Activated CD4-positive, CD25-positive, alpha-beta regulatory T cell (primary cell): ENCODE measurements at places on chromosomes 2 and 18.

DNA sequence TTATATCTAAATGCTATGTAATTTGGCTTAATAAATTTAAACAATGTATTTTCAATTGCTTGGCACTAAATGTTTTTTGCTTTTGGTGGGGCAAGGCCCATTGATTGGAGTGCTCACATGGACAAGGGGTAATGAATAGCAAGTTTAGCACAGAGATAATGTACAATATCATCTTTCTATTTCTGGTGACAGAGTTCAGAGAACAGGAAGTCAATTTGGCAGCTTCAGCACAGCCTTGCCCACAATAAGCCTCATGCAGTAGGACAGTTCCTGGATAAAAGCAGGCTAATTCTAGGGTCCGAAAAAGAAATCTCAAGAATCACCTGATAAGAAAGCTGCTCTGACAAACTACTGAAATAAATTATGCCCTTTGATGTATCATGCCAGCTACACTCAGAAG is 443.9 kb upstream of the FSHR start:
- no peak for DNase-seq

DNA sequence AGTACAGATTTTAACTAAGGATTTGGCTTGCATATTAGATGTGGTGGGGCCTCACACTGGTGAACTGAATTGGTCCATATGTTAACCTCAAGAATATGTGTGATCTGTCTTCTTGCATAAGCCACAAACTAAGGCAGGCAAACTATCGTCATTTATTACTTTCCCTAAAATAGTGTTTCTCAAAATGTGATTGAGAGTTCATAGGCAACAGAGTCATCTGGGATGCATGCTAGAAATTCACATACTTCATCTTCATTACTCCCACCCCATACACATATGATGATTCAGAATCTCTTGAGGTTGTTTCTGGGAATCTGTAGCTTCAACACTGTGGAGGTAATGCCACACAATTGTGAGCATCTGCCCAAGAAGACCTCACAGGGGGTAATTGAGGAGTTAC is 822.8 kb upstream of the CDH2 start:
- no peak for DNase-seq

GRCh38 chr2:179071810-179072355 is 21.9 kb upstream of the CCDC141 start:
- DNase-seq, result no peak

DNA sequence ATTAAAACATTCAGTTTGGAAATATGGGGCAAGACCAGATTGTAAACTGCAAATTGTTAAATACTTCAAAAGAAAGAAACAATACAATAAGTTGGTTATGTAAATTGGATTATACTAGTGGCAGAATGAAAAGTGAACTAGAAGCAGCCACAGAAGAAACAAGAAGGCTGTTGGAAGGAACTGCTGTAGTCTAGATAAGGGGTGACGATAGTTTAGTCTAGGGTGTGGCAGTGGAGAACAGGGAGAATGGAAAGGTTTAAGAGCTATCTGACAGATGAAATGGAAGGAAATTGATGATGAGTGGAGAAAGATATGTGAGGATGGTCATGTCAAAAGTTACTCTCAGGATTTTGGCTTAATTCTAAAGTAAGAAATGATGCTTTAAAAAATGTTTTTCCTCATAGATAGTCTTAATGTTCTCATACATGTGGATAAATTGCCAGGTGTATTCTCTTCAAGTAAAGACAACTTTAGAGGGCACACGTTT is 179.7 kb downstream of the GPD2 start:
- DNase-seq, result no peak

- no peak for DNase-seq
These were observed 37.9 kb downstream of the SLC38A11 start for GRCh38 chr2:164917296-164917903.

- no peak for DNase-seq
These were observed 365.1 kb upstream of the NETO1 start for GRCh38 chr18:73232933-73233332.

DNA sequence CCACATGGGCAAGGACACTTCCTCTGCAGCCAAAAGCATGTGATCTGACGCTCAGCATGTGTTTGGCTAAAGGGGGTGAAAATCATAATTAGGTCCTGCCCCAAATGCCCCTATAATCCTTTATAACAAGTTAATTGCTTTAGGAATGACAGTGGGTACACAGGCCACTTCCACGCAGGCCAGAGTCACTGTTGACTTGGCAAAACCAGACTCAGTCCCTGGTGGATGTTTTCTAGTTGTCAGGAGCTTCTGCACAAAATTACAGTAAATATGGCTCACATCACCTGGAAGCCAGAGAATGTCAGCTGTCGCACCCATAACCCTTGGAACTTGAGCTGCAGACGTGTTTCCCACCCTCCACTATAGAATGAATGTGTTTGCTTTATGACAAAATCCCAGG is 13.3 kb upstream of the PXDN start:
- no peak for DNase-seq

DNA sequence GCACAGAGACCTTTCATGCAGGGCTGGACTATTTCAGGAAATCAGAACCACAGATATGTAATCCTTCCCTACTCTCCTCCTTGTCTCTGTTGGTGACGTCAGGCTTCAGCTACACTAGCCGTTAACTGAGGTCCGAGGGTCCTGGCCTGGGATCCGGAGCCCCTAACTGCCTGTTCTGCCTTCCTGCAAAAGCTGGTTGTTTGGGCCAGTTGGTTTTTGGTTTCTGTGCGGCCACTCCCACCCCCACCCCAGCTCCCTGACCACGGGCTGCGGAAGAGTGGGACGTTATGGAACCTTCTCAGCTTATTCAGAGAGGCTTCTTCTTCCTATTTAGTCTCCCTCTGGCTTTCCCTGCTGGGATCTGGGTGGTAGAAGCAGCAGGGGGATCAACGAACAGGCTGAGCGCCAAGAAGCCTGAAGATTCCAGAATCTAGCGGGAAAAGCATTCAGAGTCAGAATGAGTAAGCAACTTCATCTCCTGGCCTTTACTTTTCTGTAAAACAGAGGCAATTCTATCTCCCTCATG is 49.3 kb upstream of the ROCK2 start:
- no peak for DNase-seq

DNA sequence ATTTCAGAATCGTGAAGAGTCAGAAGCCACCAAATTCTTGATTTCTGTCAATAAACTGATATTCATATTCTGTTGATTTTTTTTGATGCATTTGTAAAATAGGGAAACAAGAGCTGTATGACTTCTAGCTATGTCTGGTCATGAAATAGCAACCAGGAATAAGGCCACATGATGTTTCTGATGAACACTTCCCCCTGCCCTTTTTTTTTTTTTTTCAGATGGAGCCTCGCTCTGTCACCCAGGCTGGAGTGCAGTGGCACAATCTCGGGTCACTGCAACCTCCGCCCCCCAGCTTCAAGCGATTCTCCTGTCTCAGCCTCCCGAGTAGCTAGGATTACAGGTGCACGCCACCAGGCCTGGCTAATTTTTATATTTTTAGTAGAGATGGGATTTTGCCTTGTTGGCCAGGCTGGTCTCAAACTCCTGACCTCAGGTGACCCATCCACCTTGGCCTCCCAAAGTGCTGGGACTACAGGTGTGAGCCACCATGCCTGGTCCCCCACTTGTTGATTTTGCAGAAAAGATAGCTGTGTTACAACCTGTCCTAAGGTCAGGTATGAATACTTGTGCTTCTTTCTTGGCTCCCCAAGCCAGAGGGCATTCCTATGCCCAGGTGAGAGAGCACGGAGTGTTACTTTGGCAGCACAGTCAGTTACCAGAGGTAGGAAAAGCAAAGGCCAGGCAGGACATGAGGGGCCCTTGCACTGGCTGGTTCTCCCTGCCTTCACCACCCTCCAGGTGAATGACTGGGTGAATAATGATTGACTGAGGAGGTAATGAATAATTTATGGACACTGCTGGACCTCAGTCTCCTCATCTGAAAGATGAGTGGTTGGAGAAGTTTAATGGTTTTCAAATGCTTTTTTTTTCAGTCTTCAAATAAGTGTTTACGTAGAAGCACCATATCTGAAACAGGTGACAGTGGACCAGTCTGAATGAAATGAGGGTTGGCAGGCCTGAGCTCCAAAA is 39.6 kb downstream of the PAX8 start:
- DNase-seq, result no peak

DNA sequence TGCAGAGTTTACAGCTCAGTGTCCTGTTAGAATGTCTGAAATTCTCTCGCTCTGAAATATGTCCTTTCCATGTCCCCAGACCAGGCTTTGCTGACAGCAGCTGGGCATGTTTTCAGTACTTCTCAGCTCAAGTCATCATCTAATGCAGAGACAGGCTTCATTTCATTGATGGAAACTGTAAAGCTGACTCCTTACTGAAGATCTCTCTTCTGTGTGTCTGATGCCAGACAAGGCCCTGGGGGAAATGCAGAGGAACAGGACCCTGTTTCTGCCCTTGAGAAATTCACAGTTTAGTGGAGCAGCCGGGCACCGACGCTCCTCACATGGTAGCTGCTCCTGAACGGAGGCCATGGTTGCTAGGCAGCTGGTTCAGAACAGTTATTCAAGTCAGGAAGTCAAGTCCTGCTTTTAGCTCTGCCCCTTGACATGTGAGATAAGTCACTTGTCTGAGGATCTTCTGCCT is 24.6 kb upstream of the FZD7 start:
- DNase-seq, result no peak

GRCh38 chr2:224769489-224769888 is 53.3 kb upstream of the CCDC195 start:
- DNase-seq, result no peak

GRCh38 chr2:175871331-175872004 is 130.6 kb downstream of the LNPK start:
- DNase-seq, result no peak

- no peak for DNase-seq
These were observed 263.9 kb downstream of the FIGN start for GRCh38 chr2:163471947-163472346.

DNA sequence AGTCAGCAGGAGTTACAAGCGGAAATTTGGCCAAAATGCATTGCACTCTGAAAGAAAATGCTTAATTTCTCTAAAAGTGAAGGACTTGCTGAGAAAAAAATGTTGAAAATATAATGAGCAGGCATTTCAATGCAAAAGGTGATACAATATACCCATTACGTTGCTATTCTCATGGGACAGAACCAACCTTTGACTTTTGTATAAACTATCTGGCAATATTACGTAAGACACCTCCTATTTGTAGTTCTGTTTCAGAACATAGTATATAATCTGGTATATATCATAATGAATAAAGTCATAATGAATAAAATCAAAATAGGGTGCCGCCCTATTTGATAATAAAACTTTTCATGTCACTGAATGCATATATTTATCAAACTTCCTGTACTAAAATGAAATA is 286.2 kb upstream of the SESTD1 start:
- DNase-seq, result no peak

DNA sequence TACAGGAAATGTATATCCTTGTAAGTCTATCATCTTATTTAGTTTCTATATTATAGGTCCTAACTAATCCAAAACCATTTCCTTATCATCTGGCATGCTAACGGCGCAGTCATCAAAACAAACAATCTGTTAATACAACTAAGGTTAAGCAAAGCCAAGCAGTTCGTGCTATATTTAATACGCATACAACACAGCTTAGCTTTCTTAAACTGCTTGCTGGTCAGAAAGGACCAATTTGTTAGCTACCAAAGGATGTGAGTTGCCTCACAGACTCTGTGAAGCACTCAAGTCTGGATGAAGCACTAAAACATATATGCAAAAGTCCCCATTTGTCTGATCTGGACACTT is 67.0 kb downstream of the ZEB2 start:
- DNase-seq, result no peak

- DNase-seq, result no peak
These were observed 82.6 kb upstream of the FRZB start for GRCh38 chr2:182949052-182949451.

- DNase-seq, result no peak
These were observed 677 bp downstream of the GAD1 start for GRCh38 chr2:170817093-170818035.

GRCh38 chr2:62320657-62321357 is 124.9 kb downstream of the B3GNT2 start:
- DNase-seq, result no peak

DNA sequence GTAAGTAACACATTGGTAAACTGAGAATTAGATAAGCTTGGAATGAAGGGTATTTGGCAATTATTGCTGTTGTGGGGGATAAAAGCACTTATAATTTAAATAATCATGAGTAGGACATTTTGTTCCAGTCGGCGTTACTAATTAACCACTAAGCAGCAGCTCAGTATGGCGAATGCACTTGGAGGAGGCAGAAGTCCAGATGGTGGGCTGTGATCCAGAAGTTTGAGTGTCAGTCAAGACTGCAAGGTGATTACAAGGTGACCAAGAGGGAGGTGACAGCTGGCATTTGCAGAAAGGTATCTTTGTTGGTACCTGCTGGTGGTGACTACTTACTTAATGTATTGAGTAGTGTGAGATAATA is 643.6 kb upstream of the FAM98A start:
- no peak for DNase-seq

- no peak for DNase-seq
These were observed 49.8 kb upstream of the CABYR start for GRCh38 chr18:24089076-24089475.

DNA sequence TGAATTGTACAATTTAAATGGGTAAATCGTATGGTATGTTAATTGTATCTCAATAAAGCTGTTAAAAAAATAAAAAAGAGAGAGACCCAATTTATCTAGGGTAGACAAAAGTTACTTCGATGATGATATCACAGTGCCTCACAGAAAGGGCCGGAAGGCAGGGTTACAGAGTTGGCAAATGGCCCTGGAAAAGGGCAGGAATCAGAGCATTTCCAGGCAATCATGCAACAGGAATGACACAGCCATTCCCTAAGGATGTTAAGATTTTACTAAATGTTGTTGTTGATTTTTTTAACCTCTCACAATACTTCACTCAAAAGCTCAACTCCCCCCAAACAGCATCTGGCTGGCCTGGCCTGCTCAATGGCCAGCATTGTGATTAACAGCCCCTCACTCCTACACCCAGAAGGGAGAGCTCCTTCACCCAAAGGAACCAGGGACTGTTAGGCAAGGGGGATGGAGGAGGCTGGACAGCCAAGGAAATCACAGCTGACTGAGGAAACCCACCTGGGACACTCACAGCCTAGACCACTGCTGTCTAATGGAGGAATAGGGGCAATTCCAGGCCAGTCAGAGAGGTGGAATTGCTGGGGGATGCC is 7.7 kb upstream of the SP100 start:
- no peak for DNase-seq

DNA sequence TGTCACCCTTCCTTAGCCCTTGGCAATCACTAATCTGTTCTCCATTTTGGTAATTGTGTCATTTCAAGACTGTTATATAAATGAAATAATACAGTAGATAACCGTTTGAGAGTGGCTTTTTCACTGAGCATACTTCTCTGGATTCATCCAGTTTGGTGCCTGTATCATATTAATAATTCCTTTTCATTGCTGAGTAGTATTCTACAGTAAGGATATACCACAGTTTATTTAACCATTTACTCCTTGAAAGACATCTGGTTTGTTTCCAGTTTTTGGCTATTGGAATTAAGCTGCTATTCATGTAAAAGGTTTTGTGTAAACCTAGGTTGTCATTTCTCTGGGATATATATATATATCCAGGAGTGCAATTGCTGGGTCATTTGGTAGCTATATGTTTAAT is 44.6 kb upstream of the TGFA start:
- DNase-seq, result no peak

- no peak for DNase-seq
These were observed 102.3 kb upstream of the NEUROD1 start for GRCh38 chr2:181782660-181783059.
